ENCODE measurements at places on chromosomes 2 and 18.

DNA sequence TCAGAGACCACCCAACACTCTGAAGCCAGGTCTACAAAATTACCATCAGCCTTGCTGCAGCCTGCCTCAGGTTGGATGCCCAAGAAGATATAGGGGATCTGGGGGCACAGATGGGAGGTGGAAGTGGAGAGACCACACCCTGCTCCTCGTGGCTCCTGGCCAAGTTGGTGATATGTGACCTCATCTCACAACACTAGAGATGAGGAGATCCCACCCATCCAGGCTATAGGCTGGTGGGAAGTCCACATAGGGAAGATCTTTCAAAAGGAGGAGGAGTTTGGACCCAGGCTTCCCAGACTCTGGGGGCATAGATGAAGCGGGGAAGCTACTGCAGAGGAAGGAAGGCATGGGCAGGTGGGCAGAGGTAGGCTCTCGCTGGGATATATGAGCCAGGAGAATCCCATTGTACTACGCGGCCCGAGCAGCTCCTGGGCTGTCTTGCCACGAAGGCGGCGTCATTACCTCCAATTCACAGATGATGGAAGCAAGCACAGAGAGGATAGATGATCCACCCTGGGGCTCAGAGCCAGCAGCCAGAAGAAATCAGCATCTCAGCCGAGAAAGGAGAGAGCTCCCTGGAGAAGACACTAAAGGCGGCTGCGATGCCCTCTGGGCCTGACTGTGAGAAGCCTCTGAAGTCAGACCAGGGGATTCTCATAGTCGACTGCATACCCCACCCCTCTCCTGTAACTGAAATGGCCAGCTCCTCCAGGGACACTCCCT is 96.0 kb downstream of the RHOB start:
- DNase-seq, result no peak

DNA sequence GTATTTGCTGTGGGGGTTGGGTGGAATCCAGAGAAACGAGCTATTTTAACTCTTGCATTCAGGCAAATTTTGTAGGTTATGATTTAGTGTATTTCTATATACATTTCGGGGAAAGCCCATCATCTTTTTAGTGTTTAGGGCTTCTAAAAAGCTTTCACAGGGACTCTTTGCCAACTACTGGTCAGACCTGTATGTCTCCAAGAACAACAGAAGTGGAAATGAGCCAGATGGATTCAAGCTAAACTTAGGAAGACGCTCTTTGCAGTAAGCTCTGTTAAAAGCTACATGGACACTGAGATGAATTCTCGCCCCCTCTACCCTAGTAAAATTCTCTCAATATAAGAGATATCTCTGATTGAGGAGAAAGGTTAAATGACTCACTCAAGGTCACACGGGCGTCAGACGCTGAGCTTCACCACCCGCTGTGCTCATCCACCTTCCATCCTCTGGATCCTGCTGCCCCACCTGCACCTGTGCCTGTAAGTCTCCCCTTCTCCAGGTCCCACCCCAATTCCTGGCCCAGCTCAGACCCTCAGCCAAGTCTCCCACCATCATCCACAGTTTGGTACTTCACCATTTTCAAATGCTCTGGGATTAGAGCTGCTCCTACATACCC is 85.6 kb downstream of the MARCHF4 start:
- DNase-seq, result no peak

DNA sequence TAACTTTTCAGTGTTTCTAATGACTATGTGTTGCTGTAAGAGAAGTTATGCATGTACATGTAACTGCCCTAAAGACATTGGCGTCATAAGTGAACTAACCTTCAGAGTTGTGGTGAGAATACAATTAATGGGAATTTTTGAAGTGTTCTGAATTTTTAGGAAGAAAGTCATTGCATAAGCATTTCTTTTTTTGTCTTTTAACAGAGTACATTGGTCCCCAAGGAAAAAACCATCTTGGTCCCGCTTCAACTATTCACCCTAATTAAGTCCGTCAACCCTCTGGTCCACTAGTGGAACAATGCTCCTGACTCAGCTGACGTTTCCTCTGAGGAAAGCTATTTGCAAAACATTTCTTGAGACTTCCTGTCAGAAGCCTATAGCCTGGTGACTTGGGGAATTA is 41.1 kb upstream of the VIT start:
- DNase-seq, result no peak

DNA sequence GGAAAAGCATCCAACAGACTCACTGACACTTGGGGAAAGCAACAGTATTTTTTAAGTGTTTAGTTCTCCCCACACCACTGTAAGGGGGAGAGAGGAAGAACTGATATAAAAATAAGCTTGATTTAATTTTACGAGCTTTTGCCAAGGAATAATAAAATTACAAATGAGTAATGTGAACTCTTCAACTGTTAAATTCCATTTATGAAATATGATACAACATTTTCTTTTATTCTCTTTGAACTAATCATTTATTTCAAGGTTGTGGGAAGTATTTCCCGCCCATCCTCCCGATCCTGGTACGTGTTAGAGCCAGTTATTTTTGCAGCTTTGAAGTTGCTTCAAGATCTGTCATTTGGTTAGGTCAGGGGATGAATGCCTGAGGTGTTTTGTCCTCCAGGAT is 35.2 kb downstream of the WDPCP start:
- DNase-seq, result no peak

- no peak for DNase-seq
Measured at GRCh38 chr2:207257251-207258250, 91.8 kb upstream of the KLF7 start.

DNA sequence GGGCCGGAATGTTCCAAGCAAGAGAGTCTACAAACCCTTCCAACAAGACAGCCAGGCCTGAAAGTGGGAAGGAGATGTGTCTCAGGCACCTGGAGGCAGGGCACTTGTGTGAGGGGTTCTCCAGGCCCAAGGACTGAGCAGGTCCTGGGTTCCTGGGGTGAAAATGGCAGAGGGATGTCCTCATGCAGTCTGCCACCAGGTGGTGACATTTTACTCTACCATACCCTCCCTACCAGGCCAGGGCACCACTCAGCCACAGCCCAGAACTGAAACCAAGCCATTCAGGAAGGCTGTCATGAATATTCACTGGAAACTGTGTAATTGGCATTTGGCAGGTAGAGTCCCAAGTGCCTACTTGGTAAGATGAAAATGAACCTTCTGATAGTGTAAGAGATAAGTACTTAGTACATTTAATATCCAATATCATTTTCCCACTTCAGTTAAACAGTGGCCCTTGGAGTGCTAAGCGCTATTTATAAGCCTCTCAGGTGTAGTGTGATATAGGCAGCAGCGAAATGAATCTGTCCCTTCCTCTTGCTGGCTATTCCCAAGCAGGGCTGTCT is 185.1 kb downstream of the MYO5B start:
- DNase-seq, result peak; percentile 22

- DNase-seq, result no peak
Measured at GRCh38 chr2:239917125-239917956, 107.8 kb downstream of the NDUFA10 start.

GRCh38 chr2:78992451-78992806 is 33.1 kb upstream of the REG3G start:
- DNase-seq, result no peak

DNA sequence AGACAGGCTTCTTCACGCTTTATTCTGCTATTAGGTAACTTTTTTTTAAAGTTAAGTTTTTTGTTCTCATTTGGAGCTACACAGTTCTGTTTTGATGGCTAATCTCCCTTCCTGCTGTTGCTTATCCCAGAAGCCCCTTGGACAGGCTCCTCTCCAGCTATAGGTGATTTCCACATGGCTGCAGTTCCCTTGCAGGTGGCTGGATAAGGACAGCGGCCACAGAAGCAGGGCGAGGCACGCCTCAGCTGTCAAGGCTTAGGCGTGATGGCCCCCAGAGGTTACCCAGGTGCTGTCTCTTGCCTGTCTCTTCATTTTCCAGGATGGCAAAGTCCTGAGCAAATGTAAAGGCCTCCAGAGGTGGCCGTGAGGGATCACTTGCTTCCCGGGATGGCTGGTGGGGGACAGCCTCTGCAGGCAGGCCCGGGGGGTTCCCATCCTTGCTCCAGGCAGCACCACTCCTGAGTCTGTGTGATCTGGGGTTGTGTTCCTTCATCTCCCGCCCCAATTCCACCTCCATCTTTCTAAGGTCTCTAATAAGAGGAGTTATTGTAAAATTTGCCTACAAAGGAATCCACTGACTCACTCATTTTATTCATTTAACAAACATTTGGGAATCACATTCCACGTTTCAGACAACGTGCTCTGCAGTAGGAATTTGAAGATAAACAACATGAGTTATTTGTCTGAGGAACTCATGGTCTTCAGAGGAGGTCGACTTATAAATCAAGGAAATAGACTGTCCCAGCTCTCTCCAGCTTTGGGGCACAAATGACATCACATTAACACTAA is 53.4 kb downstream of the NAPG start:
- no peak for DNase-seq

DNA sequence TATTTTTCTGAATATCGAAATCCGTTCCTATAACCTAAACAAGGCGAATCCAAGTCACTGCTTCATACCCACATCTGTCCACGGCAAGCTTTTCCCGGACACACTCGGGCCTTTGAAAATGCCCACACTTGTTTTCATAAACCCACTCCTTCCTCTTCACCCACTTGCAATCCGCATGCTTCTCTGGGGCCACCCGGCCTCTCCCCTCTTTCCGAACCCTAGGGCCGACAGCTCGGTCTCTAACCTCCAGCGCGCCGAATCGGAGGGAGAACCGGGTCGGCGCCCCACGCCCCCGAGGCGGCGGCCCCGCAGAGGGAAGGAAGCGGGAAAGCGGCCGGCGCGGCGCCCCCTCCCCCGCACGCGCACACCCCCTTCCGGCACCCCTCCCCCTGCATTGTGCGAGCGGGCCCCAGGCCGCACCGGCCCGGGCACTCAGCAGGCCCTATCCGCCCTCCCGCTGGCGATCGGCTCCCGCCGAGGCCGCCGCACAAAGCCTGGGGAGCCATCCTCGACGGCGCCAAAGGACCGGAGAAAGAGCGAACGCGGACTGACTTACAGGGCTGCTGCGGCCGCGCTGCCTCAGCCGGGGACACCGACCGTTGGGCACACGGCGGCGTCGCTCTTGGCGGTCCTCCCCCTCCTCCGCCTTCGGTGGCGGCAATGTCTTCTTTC is 467 bp downstream of the PUM2 start:
- DNase-seq, result no peak

- no peak for DNase-seq
Measured at GRCh38 chr2:142892715-142893114, 15.3 kb downstream of the KYNU start.

DNA sequence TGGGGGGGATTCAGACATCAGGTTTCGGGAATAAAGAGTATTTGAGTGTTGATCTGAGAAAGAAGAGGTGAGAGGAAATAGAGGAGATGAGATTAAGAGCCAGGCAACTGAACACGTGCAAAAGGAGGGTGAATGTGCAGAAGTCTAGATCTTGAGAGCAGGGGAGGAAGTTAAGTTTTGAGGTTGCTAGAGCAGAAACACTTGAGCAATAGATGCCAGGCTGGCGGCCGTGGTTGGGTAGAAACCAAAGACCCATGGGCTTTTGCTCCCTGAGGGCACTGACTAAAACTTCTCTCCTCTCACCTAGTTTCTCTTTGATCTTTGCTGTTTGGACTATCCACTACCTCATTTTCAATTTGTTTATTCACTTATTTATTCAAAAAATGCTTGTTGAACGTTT is 116.0 kb downstream of the CDC42EP3 start:
- no peak for DNase-seq

GRCh38 chr2:200786826-200787225 is 24.9 kb upstream of the BZW1 start:
- DNase-seq, result peak; percentile 83

- DNase-seq, result no peak
Measured at GRCh38 chr2:123258877-123259539, 766.1 kb upstream of the CNTNAP5 start.

DNA sequence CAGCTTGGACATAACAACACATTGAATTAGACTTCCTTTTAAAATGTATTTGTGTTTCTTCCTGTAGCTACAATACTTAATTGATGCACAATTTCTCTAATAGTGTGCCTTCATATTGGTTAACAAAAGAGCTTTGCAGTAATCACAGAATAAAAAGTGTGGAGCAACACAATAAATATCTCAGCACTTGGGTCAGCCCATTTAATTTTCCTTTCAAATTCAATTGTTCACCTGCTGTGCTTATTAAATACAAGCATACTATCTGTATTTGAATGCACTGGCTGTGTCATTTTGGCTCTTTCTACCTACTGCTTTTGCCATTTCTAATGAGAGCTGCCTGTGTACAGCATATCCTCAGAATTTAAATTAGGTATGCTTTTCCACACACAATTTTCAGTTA is 1641.3 kb upstream of the SLC39A10 start:
- DNase-seq, result no peak

DNA sequence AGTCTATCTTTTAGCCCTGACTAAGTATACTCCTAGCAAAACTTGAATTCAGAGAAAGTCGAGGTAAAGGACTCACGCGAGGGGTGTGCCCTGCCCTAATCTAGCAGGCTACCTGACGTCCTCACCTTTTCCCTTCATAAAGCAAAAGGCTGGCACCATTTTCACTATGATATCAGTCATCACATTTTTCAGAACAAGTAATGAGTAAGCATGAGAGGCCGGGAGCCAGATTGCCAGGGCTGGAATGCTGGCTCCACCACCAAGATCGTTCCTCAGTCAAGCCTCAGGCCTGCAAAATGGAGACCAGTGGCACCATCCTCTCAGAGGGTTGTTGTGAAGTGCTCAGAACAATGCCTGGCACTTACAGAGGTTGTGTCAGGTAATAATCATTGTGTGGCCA is 18.7 kb upstream of the NCKAP5 start:
- no peak for DNase-seq

GRCh38 chr2:68263632-68264031 is 11.3 kb upstream of the PPP3R1 start:
- DNase-seq, result no peak

DNA sequence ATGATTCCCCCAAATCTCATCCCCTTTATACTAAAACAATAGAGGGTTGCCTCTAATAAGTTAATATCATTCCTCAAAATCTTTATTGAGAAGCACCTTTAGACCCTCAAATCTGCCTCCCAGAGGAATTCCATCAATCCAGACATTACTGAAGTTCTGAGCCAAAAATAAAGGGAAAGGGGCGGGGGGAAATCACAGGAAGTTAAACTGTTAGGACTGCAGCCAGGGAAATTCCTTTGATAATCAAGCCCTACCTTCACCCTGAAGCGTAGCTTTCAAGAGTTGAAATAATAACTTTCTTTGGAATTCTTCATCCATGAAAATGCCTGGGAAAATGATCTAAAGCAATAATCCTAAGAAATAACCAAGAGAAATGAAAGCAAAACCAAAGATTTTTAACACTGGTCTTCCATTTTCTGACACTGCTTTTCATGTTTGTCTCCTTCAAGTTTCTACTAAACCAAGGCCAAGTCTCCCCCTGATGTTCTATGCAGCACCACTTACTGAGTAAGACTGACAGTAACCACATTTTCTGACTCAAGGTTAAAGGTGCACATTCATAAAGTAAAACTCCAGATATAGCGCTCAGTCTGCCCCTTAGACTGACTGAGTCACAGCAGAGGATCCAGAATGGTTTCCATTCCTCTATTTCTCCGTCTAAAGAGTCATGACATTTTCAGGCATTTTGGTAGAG is 78.2 kb downstream of the TCF4 start:
- DNase-seq, result no peak

Data from Panc1 (cell line).